ENCODE measurements at places on chromosomes 16 and 17.

DNA sequence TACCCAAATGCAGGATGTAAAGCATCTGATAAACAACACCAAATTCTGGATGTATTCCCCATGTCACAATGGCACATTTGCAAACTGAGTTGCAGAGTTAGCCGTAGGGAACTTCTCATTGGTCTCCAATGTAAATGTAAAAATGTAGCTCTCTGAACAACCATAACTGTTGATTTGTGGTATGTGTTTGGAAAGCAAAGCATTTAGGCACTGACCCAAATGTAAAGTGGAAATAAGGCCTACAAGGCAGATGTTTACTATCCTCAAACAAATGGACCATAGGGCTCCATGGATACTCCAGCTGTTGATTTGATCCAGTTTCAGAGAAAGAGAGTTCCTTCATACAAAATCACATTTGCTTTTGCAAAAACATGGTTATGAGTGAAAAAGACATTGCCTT, 223.0 kb upstream of the ELAC2 start:
- no peak for DNase-seq

DNA sequence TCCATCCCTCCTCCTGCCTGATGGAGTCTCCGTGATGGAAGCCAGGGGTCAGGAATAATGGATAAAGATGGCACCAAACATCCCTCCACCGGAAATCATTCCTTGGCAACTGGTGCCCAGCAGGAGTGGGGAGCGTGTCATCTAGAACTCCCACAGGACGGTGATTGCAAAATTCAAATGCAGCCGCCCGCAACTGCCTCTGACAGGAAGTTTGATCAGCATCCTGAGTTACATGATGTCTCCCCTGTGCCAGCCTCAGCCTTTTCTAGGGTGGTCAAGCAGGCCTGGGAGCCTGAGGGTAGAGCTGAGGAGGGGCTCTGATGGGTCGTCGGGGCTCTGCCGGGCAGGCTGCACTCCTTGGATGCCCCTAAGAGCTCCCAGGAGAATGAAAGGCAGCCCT, 52.8 kb downstream of the GSG1L start:
- no peak for DNase-seq

GRCh38 chr16:53599548-53599947, 96.5 kb upstream of the AKTIP start:
- DNase-seq: no peak

DNA sequence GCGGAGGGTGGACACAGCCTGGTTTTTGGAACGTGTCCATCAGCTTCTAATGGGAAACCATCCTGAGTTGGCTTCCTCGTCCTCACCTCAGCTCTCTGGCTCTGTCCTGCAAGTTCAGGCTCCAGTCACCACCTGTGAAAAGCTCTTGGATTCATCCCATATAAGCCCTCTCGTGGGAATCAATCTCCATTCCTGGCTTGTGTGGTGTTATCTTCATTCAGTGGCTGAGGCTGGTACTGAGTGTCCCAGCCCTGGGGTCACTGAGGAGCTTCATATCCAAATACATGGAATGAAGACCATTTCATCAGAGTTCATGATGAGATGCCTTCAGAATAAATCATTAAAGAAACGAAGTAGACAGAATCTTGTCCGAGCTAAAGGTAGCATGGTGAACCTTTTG, 189.2 kb downstream of the RBFOX1 start:
- no peak for DNase-seq

GRCh38 chr17:18319604-18320256, 4.6 kb downstream of the SMCR8 start:
- DNase-seq: no peak

DNA sequence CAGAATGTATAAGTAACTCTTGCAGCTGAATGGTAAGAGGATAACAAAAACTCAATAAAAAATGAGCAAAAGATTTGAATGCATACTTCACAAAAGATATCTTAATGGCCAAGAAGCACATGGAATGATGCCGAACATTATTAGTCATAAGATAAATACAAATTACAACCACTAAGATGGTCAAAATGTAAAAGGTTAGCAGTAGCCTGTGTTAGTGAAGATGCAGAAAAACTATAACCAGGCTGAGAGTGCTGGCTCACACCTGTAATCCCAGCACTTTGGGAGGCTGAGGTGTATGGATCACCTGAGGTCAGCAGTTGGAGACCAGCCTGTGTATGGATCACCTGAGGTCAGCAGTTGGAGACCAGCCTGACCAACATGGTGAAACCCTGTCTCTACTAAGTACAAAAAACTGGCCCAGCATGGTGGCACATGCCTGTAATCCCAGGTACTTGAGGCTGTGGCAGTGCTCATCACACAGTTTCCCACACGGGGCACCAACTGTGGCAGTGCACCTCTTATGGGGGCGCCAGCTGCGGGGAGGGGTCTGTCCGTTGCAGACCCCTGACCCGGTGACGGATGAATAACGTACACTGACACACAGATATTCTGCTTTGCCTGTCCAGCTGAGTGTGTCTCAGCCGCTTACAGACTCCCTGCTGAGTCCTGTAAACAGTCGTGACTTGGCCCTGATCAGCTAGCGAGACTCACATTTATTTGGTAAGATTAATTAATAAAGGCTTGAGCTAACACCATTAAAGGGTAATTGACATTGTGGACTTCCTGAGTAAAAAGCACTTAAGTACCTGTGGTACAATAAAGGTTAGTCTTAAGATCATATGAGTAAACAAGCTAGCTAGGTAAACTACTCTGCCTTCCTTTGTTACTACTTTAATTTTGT, 45.7 kb upstream of the FAM20A start:
- no peak for DNase-seq

GRCh38 chr16:56357241-56357764, 68.0 kb downstream of the AMFR start:
- DNase-seq: no peak

DNA sequence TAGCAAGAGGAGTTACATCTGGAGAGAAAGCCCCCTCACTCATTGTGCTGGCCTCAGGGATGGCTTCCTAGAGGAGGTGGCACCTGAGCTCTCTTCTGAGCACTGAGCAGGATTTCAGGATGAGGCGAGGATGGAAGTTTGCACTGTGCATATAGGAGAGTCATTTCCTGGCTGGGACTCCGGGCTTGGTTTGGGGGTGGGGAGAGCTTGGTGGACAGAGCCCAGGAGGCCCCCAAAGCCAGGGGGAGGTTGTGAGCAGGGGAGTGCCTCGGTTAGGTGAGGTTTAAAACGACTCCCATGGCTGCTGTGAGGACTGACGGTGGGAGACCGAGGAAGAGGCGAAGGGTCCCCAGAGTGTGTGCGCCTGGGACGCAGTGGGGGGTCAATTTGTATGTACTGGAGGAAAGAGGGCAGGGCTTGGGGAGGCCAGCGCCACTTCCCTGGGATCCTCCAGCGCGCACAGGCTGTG, 1.2 kb downstream of the CAMKK1 start:
- DNase-seq: no peak

DNA sequence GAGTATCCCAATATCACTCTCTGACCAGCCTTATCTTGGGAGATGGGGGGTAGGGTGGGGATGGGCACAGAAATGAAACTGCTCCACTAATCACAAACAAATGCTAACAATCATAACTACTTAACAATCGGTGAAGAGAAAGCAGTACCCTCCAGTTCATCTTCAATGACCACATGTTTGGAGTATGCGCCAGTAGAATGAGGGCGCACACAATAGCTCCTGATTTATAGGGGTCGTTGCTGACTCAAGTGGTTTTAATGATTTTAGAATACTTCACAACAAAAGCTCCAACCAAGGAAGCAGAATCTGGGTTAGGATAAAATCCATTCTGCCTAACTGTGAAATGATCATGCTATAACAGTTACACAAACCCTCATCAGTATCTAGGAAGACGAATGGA, 184.4 kb downstream of the AATF start:
- DNase-seq: no peak

GRCh38 chr16:68383858-68384257, 64.5 kb downstream of the SMPD3 start:
- DNase-seq: no peak

GRCh38 chr16:7343243-7343642, 10.6 kb downstream of the RBFOX1 start:
- no peak for DNase-seq
